ENCODE measurements at places on chromosomes 4 and X.

DNA sequence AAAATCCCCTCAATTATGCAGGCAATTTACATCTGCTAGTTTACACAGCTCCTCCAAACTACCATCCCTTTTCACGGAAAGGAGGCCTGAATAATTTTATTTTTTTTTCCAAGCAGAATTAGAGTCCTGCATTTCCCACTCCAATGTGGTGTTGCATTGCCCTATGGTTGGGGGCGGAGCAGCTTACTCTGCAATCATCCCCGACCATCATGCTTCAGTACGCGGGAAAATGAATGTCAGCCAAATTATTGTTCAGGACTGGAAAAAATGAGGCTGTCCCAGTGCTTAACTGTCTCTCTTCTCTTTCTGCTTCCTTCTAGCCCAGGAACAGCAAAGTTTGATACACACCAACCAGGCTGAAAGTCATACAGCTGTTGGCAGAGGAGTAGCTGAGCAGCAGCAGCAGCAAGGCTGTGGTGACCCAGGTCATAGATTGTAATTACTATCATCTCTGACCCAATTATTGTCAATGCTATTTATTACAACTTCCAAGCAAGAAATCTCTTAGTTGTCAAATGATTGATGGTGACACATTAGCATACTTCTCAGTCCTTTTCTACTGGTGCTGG lies 28.3 kb downstream of the MMRN1 start:
- no peak for DNase-seq

DNA sequence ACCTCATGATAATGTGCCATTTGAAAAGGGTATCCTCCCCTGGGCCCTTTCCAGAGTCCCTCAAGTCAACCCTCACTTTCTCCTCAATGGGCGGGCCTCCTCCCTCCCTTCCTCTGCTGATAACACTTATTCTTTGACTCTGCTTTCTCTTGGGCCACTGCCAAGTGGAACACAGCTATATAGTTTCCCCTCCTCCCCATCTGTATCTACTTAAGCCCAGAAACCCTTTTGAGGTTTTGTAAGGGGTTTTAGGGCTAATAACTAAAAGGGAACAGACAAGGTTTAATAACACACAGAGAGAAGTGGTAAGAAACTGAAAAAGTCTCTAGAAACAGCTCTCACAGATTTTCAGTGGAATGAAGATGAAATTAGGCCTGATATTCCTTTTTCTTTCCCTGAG lies 116.7 kb downstream of the GPC3 start:
- DNase-seq: no peak

DNA sequence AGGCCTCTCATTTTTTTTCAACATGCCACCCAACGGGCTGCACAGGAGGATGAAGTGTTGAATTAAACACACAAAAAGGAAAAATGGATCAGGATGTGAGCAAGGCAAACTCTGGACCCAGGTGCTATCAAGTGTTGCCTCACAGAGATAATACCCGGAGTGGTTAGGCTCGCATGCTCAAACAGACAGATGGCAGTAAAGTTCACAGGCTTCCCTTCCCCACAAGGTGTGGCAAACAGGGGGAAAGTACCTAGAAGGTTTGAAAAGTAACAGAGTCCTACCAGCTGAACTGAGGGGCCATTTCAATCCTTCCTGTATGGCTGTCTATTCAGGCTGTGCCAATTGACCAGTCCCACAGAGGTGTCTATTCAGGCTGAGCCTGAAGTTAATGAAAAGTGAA lies 123.9 kb upstream of the GC start:
- no peak for DNase-seq

DNA sequence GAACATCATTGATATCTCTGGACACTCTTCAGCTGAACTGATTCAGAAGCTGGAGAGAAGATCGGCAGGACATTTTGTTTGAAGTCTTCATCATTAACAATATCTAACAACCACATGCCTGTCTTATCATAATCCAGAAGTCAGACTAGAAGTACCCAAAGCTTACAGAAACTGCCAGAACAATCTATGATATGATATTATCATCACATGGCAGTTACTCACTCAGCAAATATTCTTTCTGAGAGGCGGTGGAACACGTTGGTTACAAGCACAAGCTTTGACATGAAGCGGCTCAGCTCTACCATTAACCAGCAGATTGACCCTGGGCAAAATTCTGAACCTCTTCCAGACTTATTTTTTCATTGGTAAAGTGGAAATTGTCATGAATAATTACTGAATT lies 69.4 kb upstream of the KIT start:
- no peak for DNase-seq

GRCh38 chr4:14568351-14568750 lies 433.9 kb upstream of the CPEB2 start:
- DNase-seq: no peak

GRCh38 chr4:39608451-39608850 lies 30.2 kb downstream of the SMIM14 start:
- DNase-seq: no peak

- DNase-seq: no peak
Measured at GRCh38 chr4:77617203-77617602, 11.6 kb downstream of the CXCL13 start.

DNA sequence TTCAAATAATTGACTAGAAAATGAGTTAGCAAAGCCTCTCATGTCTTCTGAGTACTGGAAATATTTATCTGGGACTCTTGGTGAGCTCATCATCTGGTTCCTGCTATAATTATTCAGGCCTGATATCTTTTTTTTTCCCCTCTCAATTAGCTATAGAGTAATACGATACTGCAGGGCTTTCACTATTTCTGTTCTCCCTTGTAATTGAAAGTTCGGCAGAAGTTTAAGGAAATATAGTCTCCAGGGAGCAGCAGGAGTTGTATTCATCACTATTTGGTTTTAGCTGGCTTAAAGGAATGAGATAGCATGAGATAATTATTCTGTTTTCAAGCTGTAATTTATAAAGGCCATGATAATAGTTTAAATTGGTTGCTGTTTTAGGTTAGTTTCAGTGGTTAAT lies 378.6 kb upstream of the EPHA5 start:
- DNase-seq: no peak

GRCh38 chr4:142773505-142773904 lies 72.6 kb downstream of the INPP4B start:
- no peak for DNase-seq

DNA sequence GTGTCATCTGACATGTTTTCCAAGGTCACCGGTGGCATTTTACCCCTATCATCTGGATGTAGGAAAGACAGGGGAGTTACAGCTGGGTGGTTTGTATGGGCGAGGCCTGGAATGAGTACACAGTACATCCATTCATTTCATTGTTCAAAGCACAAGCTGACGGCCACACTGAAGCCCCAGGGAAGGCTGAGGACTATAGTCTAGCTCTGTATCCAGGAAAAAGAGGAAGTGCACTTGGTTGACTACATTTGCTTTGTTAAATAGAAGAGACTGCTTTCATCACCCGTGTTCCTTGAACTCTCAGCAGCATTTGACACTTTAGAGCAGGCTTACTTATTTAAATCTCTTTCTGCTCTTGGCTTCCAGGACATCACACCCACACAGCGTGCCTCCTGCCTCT lies 1041.0 kb upstream of the TENM3 start:
- DNase-seq: no peak

GRCh38 chrX:42732506-42732905 lies 45.5 kb downstream of the PPP1R2C start:
- no peak for DNase-seq

GRCh38 chr4:186264660-186265059 lies 1.3 kb upstream of the F11 start:
- DNase-seq: no peak

GRCh38 chrX:139881572-139881971 lies 51.3 kb downstream of the ATP11C start:
- no peak for DNase-seq

DNA sequence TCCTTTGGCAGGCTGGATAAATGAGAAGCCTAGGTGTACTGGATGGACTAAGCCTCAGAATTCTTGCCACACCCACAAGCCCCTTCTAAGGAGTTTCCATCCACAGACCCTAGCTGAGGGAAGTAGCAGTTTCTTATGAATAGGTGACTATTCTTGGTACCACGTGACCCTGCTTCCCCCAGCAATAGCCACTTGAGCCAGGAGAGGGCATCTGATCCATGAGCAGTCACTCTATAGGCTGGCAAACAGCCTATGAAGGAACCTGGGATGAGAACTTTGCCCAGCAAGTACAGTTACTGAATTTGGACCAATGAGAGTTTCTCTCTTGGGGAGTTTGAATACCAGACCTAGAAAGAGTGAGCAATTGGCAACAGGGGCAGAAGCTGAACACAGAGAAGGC lies 84.0 kb downstream of the RTL9 start:
- no peak for DNase-seq

GRCh38 chr4:112910109-112910736 lies 139.2 kb upstream of the ANK2 start:
- DNase-seq: peak; percentile 12

GRCh38 chr4:36227913-36228312 lies 16.4 kb downstream of the ARAP2 start:
- no peak for DNase-seq

GRCh38 chrX:20455001-20455400 lies 188.3 kb upstream of the RPS6KA3 start:
- no peak for DNase-seq

GRCh38 chr4:11736978-11737377 lies 308.3 kb upstream of the HS3ST1 start:
- no peak for DNase-seq

- no peak for DNase-seq
Measured at GRCh38 chr4:76998251-76998901, 48.8 kb downstream of the SEPTIN11 start.

DNA sequence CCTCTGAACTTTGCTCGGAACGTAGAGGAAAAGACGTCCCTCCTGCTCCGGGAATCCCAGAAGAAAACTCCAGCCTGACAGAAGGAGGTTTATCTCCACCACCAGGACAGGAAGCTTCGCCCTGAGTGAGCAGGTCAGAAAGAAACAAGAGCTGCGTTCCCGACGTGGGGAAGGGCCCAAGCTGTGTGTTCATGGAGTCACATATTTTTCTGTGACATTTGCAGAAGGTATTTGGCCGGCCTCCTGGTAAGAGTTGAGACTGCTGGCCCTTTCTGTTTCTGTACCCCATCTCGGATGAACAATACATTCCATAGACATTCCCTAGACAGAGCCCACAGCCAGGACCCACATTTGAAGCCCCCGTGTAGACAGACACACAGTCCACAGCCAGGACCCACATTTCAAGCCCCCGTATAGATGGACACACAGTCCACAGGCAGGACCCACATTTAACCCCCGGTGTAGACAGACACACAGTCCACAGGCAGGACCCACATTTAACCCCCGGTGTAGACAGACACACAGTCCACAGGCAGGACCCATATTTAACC lies 230.8 kb downstream of the SHOX start:
- DNase-seq: no peak

- no peak for DNase-seq
Measured at GRCh38 chrX:154600759-154601374, 15.9 kb downstream of the CTAG1A start.

- DNase-seq: no peak
Measured at GRCh38 chrX:24168807-24169206, 19.3 kb downstream of the ZFX start.

DNA sequence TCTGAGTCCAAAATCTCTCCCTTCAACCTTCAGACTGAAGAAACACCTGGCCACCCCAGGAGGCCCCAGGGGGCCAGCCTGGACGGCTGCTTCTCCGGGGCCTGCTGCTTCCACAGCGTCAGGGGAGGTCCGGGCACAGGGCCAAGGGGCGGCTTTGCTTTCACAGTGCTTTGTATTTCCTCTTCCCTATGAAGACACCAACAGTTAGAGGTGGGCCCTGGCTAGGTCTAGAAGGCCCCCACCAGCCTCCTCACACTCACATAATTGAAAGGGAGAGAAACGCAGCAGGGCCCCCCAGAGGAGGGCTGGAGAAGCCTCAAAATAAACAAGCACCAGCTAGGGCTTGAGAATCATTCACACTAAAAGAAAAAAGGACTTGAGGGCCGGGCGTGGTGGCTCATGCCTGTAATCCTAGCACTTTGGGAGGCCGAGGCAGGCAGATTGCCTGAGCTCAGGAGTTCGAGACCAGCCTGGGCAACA lies 17.8 kb downstream of the SCD5 start:
- no peak for DNase-seq

- DNase-seq: no peak
Measured at GRCh38 chr4:41881981-41882624, 53.1 kb upstream of the TMEM33 start.

DNA sequence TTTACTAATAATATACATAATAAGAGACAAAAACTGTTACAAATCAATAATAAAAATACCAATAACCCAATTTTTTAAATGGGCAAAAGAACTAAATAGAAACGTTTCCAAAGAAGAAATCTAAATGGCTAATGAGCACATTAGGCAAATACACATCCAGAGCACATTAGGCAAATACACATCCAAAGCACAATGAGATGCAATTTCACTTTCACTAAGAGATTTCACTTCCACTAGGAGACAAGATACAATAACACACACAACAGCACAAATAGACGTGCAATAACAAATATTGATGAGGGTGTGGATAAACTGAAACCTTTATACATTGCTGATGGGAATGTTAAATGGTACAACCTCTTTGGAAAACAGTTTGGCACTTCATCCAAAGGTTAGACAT lies 250.7 kb downstream of the ARAP2 start:
- DNase-seq: no peak

- DNase-seq: no peak
Measured at GRCh38 chr4:2768124-2768523, 12.0 kb upstream of the TNIP2 start.

GRCh38 chr4:13750594-13750993 lies 123.1 kb upstream of the BOD1L1 start:
- no peak for DNase-seq

GRCh38 chrX:118745570-118745969 lies 18.2 kb downstream of the IL13RA1 start:
- no peak for DNase-seq

DNA sequence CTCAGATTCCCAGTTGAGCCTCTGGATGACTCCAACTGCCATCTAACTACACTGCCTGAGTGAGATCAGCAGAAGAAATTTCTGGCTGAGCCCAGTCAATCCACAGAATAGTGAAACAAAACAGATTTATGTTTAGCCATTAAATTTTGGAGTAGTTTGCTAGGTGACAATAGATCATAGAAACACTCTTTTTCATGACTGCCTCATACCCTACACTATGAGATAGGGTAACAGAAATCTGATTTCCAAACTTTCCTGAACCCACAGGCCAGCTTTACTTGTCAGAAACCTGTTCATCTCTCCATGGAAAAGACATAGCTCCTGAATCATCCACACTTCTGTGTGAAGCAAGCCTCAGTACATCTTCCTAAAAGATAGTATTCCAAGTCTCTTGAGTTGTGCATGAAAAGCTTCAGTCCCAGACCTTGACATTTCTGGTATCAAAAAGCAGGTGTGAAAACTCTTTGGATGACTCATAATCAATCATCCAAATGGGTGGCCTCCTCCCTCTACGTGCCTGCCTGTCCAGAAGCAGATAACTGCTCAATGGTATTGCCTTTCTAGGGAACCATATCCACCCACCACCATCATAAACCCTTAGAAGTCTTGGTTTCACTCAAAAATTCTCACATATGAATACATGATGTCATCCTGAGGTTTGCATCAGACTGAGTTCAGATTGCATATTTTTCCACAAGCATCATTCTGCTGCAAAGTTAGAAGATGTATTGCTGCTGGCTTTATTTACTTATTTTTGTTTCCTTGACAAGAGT lies 47.5 kb upstream of the RAP2C start:
- no peak for DNase-seq
